Mesendoderm (in vitro differentiated cells): ENCODE measurements at places on chromosomes 6 and 20.
A peak's percentile ranks its signal among the peaks of the same experiment; 100 is the strongest.

GRCh38 chr20:17873410-17874270, 95.0 kb downstream of the SNX5 start:
- DNase-seq: no peak
- peaks cover 7% of the 10 kb centered on the region for H3K4me1 ChIP-seq
- H3K4me3 ChIP-seq: no peak overlapping the region
- H3K36me3 ChIP-seq: no peaks in the 10 kb centered on the region
- no peaks in the 10 kb centered on the region for H3K27me3 ChIP-seq
- H3K27ac ChIP-seq: no peak overlapping the region

DNA sequence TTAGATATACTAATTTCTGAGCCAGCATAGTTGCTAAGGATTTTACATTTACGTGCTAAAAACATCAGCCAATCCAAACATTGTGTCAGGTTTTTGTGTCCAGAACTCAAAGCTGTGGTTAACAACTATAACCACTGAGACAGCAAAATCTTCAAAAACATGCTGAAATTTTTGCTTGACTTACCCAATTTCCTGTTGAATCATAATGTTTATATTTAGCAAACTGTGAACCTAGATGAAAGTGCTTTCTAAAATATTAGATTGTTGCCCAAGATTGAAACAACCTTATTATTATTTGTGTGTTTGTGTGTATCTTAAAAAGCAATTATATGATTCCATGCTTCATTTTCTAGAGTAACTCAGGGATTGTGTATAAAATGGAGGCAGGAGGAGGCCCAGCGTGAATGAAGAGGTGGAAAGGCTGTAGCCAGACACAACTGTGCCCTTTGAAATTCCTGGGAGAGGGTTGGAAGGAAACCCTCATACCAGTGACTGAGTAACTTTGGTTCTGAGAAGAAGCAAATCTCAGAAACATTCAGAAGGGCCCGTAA, 48.0 kb downstream of the ARMC2 start:
- H3K4me3 ChIP-seq: no peak overlapping the region
- no peaks in the 10 kb centered on the region for H3K4me1 ChIP-seq
- DNase-seq: no peak
- no peak overlapping the region for H3K27ac ChIP-seq

DNA sequence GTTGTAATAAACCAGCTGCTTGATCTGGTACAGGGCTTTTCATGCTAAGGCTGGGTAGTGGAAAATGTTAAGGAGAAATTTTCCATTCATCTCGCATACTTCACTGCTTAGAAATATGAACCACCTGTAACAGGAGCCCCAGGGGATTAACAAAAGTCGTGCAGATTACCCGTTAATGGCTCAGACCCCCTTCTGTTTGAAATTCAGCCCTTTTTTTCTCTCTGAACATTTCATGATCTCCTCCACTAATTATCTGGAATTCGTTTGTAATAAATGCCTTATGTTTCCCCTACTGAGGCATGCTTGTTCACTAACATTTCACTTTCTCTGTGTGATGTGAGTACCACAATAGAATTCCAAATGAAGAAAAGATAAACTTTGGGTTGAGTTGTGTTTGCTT, 336.4 kb upstream of the HSF2 start:
- no peaks in the 10 kb centered on the region for H3K27me3 ChIP-seq
- DNase-seq: no peak

DNA sequence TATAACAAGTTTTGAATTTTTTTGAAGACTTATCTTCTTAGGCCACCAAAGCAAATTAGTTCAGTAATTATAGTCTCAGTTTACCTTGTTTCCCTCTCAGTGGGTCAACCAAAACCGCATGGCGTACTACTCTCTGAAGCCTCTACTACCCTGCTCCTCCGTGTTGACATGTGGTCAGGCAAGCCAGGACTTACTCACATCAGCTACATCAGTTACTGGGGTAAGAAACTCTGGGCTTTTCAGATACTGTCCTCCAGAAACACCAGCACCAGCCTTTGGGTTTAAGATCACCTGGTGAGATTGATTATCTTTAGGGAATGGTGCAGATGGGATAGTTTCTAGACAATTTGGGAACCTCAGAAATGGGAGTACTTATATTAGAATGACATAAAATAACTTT, 55.1 kb downstream of the KCNQ5 start:
- no peak overlapping the region for H3K4me3 ChIP-seq
- DNase-seq: no peak
- H3K27ac ChIP-seq: no peak overlapping the region
- H3K27me3 ChIP-seq: no peaks in the 10 kb centered on the region
- no peaks in the 10 kb centered on the region for H3K36me3 ChIP-seq

- no peaks in the 10 kb centered on the region for H3K4me1 ChIP-seq
- H3K4me3 ChIP-seq: no peak overlapping the region
- no peak overlapping the region for H3K27ac ChIP-seq
- peaks cover 16% of the 10 kb centered on the region for H3K36me3 ChIP-seq
- no peak for DNase-seq
These were observed 38.5 kb downstream of the TBC1D7 start for GRCh38 chr6:13289789-13290318.

GRCh38 chr20:10954137-10954840, 280.5 kb upstream of the JAG1 start:
- H3K4me3 ChIP-seq: no peak overlapping the region
- H3K27ac ChIP-seq: no peak overlapping the region
- no peaks in the 10 kb centered on the region for H3K4me1 ChIP-seq
- peak; percentile 33 for DNase-seq
- H3K36me3 ChIP-seq: no peaks in the 10 kb centered on the region
- H3K27me3 ChIP-seq: no peaks in the 10 kb centered on the region

DNA sequence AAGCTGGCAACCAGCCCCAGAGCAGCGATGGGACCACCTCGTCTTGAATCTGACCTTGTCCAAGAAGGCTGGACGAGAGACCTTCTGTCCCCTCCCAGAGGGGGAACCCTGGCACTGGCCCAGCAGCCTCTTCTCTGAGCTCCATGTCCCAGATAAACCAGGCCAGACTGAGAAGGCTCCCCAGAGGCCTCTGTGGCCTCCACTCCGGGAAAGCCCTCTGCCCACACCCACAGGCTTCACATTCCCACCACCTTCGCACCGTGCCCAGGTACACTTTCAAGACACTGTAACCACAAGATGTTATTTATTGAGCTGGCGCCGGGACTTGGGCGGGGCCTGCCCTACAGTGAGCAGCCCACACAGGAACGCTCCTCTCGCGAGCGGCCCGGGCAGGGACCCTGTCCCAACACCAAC, 33.2 kb downstream of the ADA start:
- H3K27me3 ChIP-seq: no peaks in the 10 kb centered on the region
- H3K27ac ChIP-seq: no peak overlapping the region
- no peak for DNase-seq

GRCh38 chr6:131215219-131215618, 80.0 kb downstream of the AKAP7 start:
- no peaks in the 10 kb centered on the region for H3K27me3 ChIP-seq
- DNase-seq: no peak
- H3K4me3 ChIP-seq: no peak overlapping the region
- no peaks in the 10 kb centered on the region for H3K4me1 ChIP-seq
